ENCODE measurements at places on chromosomes 1 and 21. TPM values are rescaled to one million over a fixed set of nuclear protein-coding genes. Genes with fewer than 3 reads are reported as not detected.

Gene NPHS2
- not detected for total RNA-seq

DNA sequence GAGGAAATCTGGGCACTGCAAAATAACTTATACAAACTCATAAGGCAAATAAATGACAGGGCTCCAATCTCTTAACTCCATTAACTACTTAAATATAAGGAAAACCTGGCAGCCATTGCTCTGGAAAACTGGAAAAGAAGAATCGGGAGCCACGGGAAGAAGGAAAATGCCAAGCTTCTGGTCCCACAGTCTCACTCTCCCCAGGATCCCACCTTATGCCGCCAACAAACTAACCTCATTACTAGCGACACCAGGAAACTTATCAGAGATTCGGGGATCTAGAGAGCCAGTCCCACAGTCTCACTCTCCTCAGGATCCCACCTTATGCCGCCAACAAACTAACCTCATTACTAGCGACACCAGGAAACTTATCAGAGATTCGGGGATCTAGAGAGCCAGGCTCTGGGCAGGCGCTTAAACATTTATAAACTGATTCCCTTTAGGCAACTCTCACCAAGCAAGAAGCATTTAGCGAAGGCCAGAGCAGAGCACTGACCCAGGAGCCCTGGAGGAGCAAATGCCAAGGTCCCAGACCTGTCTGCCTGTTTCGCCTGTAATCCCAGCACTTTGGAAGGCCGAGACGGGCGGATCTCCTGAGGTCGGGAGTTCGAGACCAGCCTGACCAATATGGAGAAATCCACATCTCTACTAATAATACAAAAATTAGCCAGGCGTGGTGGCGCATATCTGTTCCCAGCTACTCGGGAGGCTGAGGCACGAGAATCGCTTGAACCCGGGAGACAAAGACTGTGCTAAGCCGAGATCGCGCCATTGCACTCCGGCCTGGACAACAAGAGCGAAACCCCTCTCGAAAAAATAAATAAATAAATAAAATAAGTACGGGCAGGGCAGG lies 720 bp downstream of the PSMB2 start:
- H3K4me1 ChIP-seq: peaks cover 43% of the 10 kb centered on the region
- H3K36me3 ChIP-seq: no peaks in the 10 kb centered on the region

Gene PCP4
- 156 TPM for total RNA-seq

DNA sequence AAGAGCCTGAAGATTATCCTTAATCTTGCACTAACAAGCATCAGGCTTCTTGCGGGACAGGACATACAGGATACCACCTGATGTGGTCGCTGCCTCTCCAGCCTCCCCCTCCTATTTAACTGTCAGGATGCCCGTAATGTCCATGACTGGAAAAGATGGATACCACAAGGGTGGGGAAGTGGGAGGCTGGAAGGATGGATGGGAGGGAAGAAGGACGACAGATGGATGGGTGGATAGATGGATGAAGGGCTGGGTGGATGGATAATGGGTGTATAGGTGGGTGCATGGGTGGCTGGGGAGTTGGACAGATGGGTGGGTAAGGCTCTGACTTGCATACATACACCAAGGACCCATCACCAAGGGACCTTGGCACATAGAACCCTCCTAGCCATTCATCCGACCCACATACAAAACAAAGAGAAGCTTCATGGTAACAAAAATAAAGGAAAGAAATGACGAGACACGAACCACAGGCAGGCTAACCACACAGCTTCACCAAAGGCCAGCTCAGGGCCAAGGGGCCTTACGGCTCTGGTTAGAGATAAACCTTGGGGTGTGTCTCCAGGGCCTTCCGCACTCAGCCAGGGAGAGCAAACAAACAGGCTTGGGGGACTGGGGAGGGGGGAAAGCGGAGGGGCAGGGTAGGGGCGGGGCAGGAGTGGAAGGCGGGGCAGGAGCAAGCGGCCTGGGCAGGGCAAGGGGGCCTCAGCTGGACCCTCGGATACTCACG lies 50.5 kb downstream of the HSPG2 start:
- no peak overlapping the region for H3K4me3 ChIP-seq
- H3K4me1 ChIP-seq: no peaks in the 10 kb centered on the region
- H3K27me3 ChIP-seq: no peaks in the 10 kb centered on the region

Gene MT1HL1
- total RNA-seq: not detected

- DNase-seq: no peak
- H3K27ac ChIP-seq: peak overlapping the region; percentile 97
- peak overlapping the region; percentile 92 for H3K4me3 ChIP-seq
- no peaks in the 10 kb centered on the region for H3K27me3 ChIP-seq
- peaks cover 11% of the 10 kb centered on the region for H3K36me3 ChIP-seq
Measured at GRCh38 chr1:224435318-224435763, 744 bp upstream of the WDR26 start.

Data from sigmoid colon (tissue), 7 donors.